ENCODE measurements at places on chromosomes 16 and 17.

DNA sequence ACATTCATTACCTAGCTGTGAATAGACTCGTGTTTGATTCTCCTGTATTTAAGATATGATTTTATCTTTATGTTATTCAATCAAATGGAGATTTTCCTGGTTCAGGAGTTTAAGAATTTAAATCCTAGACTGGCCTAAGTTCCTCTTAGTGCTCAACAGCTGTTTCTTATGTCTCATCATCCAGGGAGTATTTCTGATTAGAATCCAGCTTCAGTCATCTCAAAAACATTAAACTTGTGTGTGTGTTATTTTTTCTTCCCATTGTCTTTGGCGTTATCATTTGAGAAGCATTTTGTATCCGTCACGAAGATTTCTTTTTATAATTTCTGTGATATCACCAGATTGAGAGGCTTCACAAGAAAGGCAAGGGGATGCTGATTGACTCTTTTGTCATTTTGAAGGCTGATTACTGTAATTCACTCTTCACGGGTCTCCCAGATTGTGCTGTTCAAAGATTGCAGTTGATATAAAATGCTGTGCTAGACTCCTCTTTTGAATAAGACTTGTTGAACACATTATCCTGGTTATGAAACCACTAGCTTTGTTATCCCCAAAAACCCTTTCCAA, 204.8 kb downstream of the CDH8 start:
- DNase-seq, result no peak

DNA sequence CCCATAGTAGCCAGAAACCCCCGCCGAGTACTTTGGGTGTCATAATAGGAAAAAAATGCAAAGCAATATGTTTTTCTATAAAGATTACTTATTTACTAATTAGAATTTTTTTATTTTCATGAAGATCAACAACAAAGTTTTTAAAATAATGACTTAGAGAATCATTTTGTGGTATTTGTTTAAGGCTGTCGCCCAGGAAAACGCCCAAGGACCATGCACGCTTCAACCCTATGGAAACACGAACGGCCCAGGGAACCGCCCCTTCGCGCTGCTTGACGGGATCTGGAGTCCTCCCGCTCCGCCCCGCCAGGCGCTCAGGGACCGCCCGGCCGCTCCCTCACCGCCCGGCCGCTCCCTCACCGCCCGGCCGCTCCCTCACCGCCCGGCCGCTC, 408 bp upstream of the KPNA2 start:
- no peak for DNase-seq

DNA sequence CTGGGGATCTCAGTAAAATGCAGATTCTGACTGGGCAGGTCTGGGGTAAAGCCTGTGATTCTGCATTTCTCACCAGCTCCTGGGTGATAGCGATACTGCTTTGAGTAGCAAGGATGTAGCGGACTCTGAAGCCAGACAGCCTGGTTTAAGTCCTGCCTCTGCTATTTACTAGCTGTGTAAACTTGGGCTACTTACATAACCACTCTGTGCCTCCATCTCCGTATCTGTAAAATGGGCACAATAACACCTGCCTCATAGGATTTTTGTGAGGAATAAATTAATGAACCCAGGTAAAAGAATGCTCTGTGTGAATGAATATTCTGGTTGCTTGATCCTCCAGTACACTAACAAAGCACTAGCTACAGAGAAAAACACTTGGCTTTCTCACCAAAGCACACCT, 54.4 kb downstream of the TMEM132E start:
- DNase-seq, result no peak

- DNase-seq, result no peak
These were observed 21.8 kb downstream of the CLEC16A start for GRCh38 chr16:10966129-10966528.

GRCh38 chr16:26787924-26788323, 278.8 kb upstream of the C16orf82 start:
- DNase-seq, result no peak

- peak; percentile 30 for DNase-seq
These were observed 2.5 kb downstream of the CORO1A start for GRCh38 chr16:30185683-30186421.

- peak; percentile 93 for DNase-seq
These were observed at the start of gene PGAP3 for GRCh38 chr17:39687546-39688474. PGAP3 (minus strand) TSS chr17:39688057; CDS start chr17:39688014, 43 bp downstream.

DNA sequence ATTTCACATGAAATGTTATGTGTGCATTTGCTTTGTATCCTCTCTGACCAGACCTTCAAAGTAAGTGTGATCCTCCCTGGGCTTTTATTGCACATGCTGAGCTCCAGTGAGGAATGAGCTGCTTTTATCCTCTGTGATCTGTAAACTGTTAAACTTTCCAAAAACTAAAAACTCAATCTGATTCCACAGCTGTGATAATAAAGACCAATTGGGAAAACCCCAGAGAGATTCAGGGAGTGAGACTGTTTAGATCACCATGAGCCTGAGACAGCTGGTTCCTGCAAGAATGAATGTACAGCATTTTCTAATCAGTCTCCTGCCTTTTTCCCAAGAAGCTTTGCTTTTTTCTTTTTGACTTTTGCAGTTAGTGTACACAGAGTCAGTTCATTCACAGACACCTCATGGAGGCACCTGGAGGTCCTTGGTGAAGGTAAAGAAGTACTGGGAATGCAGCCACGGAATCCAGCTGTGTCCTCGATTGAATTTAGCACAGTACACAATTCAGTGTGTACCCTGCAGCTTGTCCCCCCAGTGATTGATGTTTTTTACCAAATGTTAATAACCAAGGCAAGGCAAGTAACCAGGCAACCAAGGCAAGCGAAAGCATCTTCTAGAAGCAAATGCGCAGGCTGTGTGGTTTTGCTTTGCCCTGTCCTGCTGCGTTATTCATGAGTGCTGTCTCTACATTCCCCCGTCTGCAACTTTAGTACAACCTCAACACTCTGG, 182.6 kb downstream of the LGALS9B start:
- no peak for DNase-seq

GRCh38 chr17:82272495-82273326, 789 bp downstream of the CSNK1D start:
- peak; percentile 96 for DNase-seq

GRCh38 chr17:40509626-40510327, 8.4 kb upstream of the TNS4 start:
- DNase-seq, result no peak

DNA sequence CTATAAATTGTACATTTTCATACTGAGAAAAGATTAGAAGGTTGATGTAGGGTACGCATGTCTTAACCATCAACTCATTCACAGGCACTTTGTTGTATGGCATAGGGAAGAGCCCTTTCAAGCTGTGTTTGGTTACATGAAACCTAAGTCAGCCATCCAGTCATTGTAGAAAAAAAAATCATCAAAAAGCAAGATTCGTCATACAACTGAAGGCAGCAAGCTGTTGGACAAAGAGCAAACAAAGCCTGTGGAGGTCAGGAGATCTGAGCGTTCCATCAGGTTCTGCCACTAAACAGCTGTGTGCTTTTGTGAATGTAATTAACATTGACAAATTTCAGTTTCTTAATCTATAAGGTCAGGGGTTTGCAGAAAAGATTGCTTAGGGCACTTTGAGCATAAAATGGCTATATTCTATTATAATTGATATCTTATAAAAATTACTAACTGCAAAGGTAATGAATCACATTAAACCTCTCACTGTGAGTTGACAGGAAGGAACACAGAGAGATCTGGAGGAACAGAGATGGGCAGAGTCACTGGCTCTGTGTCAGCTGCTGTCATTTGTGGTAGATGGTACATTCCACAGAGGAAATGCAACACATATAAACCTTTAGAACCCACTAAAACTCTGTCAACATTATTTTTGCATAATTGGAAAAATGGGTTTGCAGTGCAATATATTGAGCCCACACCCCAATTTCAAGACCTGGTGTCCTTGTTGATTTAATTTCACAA, 66.3 kb upstream of the MYOCD start:
- DNase-seq, result no peak

DNA sequence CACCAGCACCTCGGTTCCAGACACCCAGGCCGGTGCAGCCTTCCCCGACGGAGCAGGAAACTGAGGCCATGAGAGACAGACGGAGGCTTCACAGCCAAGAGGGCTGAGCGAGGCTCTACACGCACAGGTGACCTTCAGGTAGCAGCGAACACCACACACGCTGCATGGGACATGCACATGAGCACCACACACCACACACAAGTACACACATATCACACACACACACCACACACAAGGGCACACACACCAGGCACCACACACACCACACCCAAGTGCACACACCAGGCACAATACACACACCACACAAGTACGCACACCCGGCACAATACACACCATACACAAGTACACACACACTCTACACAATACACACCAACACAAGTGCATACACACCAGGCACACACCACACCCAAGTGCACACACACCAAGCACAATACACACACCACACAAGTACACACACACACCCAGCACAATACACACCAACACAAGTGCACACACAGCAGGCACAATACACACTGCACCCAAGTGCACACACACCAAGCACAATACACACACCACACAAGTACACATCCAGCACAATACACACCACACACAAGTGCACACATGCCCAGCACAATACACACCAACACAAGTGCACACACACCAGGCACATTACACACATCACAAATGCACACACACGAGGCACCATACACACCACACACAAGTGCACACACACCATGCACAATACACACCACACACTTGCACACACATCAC, 33.4 kb upstream of the ZNF469 start:
- no peak for DNase-seq

DNA sequence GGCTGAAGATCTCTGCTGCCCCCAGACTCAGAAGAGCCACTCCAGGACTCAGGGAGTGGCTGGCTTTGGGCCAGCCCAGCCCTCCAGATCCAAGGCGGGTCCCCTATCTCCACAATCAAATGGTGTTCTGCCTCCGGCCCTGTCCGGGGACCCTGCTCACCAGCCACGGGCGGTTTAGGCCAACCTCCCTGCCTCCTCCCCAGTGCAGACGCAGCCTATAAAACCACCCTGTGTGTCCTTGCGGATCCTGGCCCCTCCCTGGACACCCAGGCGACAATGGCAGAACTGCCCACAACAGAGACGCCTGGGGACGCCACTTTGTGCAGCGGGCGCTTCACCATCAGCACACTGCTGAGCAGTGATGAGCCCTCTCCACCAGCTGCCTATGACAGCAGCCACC, at the start of gene SLC12A3:
SLC12A3 (plus strand) TSS at position 248 of the 400 bp plus-strand sequence; CDS start at position 277, 29 bp downstream.
- DNase-seq, result peak; percentile 46

DNA sequence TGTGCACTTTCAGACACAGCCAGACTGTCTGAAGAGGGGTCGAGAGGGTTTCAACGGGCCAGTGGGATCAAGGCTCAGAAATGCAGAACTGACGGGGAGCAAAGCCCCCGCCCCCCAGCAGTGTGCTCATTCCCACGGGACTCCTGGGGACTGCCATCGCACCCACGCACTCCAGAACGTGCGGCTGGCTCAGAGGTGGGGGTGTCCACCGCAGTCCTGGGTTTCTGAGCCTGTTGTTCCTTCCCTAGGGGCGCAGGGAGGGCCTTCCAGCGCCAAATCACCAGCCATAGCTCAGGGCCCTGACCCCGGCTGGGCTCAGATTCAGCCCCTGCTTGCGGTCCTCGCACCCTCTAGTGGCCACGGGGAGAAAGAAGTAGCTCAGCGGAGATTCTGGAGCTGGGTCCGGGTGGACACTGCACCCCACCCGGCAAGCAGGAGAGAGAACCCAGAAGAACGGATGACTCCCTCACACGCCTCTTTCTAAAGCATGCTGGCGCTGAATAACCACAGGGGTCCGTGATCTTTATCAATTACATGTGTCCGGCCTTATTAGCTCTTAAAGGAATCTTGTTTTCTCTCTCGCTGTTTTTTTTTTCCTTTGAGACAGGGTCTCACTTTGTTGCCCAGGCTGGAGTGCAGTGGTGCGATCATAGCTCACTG, 45.0 kb upstream of the USP7 start:
- peak; percentile 95 for DNase-seq

DNA sequence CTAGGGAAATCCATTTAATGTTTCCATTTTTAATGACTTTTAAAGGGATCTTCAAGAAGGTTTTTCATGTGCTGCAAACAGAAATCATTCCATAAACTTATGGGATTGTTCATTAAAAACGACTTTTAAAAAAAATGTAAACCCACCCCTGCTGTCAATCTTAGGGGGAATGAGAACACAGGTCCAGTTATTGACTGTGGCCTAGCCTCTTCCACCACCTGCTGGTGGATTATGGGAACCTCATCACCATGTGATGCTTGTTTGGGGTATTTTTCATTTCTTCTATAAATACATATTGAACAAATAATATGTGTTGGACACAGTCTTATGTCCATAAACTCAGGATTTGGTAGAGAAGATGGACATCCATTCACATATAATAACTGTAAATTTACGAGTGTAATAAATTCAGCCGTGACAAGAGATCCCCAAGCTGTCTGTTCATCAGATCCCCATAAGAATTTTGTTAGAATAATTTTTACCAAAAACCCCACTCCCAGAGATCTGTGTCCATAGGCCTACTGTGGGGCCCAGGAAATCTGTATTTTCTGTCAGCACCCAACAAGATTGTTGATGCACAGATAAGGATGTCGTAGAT, 42.0 kb upstream of the TMC5 start:
- DNase-seq, result peak; percentile 77

DNA sequence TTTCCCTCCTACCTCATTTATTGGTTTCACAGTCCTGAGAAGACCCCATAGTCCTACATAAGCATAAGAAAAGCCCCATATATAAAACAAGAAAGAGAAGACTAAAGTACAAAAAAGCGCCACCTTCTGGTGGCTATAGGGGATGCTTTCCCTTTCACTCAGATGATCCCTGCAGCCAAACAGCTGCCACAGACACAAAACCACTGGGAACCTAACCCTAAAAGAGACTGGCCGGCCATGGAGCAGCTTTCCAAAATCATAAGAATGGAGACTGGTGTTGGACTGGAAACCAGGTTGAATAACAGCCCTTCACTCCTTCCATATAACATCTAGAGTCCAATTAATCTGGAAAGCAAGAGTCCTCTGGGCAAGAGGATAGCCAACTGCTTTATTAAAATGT, 11.4 kb downstream of the DYNC1LI2 start:
- peak; percentile 79 for DNase-seq

Measured in H7 (cell line).